ENCODE measurements at places on chromosomes 7 and 10.

GRCh38 chr7:130084037-130084875 is 13.9 kb downstream of the KLHDC10 start:
- no peak for DNase-seq

DNA sequence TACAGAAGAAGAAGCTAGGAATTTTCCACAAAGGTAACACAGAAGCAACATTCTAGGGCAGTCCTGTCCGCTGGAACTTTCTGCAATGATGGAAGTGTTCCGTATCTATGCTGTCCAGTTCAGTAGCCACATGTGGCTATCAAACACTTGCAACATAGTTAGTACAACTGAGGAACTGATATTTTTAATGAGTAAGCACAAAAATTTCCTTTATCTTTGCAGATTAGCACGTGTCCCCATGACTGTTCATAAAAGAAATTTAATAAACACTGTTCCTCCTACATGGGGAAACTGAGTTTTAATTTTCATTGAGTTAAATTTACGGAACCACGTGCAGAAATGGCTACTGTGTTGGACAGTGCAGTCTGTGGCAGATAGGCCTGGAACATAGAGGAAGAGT is 336.4 kb upstream of the KMT2E start:
- DNase-seq, result no peak

DNA sequence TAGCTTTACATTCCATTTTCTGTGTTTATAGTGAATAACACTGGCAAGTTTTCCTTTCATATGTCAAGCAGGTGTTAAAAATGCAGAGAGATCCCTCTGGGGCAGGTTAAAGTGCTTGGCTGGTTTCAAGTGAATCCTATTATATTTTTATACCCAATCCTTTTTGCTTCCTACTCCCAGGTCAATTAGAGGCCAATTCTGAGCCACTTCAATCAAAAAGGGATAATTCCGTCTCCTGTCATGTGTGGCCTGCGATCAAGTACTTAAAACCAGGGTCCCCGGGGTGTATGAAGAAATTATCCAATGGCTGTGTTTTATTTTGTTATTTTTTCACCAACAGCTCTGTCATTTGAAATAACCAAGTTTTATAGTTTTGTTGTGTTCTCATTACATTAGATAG is 313.2 kb downstream of the PRPF18 start:
- DNase-seq, result no peak

GRCh38 chr7:151773797-151774196 is 103.1 kb downstream of the PRKAG2 start:
- DNase-seq, result no peak

DNA sequence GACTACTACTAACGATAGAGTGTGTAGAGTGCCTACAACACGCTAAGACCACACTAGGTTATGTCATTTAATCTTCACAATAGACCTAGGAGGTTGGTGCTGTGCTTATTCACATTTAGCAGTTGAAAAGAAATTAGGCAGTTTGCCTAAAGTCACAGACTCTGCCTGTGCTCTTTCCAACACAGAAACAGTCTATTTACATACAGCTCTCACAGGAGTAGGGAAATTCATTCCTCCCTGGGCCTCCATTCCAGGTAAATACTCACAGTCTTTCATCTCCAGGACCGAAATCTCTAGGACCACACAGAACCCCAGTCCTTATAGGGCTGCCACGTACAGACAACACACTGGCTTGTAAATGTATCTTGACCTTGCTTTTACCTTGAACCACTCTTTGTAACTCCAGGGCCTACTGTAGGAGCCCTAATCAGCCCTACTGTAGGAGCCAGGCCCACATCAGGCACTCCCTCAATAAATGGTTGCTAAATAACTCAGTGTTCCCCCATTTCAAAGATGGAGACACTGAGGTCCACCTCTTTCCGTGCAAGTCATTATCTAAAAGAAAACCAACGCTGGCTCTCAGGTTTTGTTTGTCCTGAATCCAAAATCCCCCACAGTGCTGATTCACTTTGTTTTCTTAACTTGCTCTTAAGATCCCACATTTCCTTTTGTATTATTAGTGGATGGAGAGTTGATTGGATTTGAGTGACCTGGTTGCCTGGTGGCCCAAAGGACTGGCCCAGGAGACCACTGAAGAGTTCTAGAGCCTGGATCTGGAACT is 146.9 kb downstream of the KCNMA1 start:
- DNase-seq, result no peak

DNA sequence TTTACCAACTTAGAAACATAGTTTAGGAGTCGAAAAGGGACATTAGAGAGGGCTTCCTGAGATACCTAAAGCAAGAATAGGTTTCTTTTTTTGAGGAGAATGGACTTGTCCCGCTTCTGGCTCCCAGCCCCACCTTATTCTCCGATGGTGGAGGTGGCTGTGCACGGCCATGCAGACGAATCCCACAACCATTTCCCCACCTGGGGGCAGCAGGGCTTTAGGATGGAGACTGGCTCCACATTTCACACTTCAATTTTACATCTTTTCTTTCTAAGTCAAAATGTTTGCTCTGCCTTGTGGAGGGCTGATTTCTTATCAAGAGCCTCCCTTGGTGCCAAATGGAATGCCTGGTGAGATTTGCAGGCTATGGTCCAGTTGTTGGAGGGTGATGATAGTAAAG is 118.5 kb downstream of the GLRX3 start:
- DNase-seq, result no peak

GRCh38 chr7:101134399-101134980 is 7.6 kb downstream of the SERPINE1 start:
- DNase-seq, result no peak

- DNase-seq, result no peak
Observed at GRCh38 chr10:116126954-116127695, 145.9 kb downstream of the GFRA1 start.

GRCh38 chr7:69657985-69658384 is 59.7 kb downstream of the AUTS2 start:
- no peak for DNase-seq

DNA sequence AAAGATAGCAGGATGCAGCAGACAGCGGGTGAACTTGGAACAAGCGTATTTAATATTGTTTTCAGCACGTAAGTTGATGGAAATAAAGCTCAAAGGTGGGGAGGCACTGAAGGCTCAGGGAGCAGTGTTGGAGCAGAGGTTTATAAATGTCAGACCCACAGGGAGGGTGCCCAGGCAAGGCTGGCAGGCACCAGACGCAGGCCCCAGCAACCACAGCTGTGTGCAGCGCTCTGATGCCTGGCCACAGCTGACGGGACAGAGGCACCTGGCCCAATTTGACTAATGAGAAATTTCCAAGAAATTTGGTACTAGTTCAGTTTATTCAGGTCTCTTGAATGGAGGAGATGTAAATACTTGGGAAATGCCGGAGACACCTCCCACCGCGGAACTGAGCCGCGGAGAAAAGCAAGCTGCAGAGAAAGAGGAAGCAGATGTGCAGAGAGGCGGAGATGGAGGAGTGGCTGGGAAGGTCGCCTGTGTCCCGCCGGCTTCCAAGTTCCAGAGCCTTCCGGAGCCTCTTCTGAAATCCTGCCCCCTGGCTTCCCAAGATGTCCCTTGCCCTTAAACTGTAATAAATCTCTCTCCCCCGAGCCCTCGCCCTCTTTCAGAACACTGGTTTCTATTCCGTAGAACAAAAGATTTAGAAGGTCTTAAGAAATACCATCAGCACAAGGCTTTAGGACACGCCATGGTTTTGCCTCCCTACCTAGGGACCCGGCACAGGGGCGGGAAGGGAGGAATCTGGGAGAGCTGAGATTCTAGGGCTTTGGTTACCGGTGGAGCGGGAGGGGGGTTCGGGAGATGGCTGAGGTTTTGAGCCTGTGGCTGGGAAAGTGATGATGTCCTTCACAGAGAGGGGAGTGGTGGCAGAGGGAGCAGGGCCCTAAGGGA is 38.4 kb upstream of the PLXNA4 start:
- DNase-seq, result no peak

DNA sequence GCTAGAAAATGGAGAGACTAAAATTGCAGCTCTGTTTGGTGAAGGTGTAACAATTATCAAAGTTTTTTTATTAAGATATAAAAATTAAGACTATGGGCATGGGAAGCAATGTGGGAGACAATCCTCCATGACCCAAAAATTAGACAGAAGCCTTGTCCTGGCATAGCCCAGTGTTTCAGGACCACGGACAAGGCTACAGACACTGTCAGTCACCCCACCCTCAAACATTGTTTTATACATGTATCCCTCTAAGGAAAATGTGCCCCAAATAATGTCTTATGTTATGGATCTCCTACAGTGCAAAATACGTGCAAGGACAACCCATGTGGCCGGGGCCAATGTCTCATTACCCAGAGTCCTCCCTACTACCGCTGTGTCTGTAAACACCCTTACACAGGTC is 24.0 kb downstream of the HABP2 start:
- no peak for DNase-seq

DNA sequence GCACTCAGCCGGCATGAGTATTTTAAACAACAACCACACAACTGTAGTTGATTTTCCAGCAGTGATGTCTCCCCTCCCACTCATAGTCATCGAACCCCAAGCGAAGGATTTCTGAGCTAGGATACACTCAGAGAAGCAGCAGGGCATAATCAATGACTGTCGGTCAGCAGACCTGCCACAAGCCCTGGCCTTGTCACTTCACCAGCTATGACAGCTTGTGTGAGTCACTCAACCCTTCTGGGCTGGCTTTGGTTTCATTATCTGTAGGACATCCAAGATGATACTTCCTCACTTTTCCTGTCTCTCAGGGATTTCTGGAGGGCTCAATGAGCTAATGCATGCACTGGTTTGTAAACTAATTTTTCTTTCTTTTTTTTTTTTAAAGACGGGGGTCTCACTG is 22.0 kb upstream of the UBE3C start:
- no peak for DNase-seq

DNA sequence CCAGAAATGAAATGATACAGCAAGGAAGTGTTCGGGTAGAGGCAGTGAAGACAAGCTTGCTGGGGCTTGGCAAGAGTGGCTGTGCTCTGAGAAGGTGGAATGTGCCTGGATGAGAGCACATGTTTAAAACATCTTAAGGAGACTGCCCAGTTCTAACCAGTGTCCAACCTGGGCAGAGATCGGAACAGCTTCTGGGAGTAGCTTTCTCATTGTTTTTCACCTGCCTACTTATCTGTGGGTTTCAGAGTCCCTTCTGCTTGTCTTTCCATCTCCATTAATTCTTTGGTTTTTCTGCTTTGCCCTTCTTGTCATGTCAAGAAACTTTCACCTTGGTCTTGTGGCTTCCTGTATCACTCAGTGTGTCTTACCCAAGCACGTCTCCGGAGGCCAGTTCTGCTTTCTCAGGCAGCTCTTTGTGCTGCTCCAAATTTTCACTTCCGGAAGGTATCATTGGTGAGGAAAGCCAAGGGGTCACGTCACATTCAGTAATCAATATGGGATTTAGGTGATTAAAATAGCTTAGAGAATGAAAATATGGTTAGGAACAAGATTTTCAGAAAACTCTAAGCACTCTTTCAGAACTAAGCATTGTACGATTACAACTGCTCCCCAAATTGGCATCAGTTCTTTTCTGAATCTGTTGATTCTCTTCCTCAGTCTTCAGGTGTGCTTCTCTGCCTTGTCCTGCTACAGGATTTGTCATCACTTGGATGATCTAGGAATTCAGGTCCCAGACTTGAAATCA is 5.5 kb upstream of the LAMB4 start:
- no peak for DNase-seq

- no peak for DNase-seq
Observed at GRCh38 chr7:91892099-91892705, 11.7 kb upstream of the MTERF1 start.

DNA sequence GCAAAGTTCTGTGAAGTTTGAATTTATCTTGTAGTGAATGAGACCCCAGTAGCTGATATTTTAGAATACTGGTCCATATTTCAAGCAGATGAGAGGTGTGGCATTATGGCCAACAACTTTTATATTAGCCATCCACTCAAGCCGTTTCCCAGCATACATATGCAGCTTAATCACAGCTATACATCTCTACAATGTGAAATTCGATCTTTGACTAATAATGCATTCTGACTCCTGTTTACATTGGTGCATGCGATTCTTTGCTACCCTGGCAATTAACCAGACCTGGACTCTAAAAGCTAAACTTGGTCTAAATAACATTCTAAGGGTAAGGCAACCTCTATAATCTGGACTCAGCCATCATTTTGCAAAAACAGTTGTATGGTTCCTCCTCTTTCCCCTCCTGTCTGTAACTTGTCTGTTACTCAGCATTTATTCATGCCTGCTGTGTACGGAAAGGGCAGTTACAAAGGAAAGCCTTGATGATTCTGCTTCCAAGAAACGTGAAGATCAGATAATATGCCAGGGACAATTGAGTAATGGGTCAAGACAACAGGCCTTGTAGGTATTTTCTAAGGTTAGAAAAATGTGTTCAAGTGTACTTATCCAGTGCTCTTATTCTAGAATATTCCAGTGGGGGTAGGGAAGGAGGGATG is 50.6 kb downstream of the PNLIPRP2 start:
- no peak for DNase-seq
